Stimulated activated naive B cell treated with anti-CD40 and anti-IgM and Interleukin-4, amounts not matched to agents 10 μg/mL and 1 μg/mL and 100 μg/mL, for 72 hours (primary cell): ENCODE measurements at places on chromosomes 3 and 15.

- no peak for DNase-seq
These were observed 213.4 kb downstream of the ERC2 start for GRCh38 chr3:56254835-56255234.

DNA sequence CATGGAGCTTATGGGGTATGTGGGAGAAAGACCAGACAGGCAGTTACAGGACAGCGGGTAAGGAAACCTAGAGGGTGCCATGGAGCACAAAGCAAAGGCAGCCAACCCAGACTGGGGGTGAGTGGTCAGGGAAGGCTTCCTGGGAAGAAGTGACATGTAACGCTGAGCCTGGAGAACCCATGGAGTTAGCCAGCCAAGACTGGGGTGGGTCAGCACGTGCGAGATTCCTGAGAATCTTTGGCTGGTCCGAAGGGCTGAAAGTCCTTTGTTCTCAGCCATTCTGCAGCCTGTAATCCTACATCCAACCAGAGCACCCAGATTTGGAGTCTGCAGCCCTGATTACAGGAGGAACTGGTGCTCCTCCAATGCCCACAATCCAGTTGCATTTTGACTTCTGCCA, 120.1 kb upstream of the WNT5A start:
- DNase-seq: no peak

GRCh38 chr3:107825556-107825955, 265.3 kb downstream of the CD47 start:
- DNase-seq: no peak

- no peak for DNase-seq
These were observed 82.6 kb downstream of the PDZRN3 start for GRCh38 chr3:73542136-73542535.

GRCh38 chr15:26521130-26521529, 251.7 kb downstream of the GABRB3 start:
- no peak for DNase-seq

DNA sequence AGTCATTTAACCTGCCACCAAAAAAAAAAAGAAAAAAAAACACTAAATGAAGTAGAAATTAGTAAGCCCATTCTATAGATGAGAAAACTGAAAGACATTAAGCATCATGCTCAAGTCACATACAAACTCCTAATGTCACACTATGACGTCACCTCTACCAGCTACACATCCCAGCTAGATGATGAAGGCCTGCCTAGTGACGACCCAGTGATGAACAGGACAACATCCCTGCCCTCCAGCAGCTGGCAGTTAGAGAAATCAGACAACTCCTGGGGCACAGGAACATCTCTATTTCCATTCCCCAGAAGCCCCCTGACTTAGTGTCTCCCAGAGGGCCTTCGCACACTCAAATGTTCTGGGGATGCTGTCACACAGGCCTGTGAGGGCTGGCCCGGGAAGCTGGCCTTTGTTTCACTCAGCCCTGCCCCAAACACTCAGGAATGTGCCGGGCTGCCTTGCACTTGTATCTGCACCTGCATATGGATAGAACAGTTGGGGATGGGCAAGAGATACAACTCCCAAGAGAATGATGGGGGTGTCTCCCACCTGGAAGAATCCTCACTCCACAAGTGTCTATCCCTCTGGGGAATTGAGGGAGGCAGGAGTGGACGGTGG, 7.0 kb upstream of the HAPLN3 start:
- DNase-seq: no peak

DNA sequence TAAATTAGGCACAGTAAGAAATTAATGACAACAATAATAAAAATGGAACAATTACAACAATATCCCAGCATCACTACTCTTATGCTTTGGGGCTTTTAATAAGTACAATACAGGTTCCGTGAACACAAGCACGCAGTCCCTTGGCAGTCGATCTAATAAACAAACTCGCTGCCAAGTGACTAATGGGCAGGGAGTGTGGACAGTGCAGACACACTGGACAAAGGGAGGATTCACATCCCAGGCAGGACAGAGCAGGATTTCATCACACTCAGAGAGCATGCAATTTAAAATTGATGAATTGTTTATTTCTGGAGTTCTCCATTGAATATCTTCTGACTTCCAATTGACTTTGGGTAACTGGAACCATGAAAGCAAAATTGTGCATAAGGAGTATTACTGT, 524.1 kb upstream of the CFAP20DC start:
- no peak for DNase-seq

GRCh38 chr3:25362118-25362517, 65.9 kb upstream of the RARB start:
- no peak for DNase-seq

- no peak for DNase-seq
These were observed 6.5 kb downstream of the TPM1 start for GRCh38 chr15:63048776-63049665.

- DNase-seq: no peak
These were observed 111.0 kb downstream of the ERC2 start for GRCh38 chr3:56357266-56357665.

DNA sequence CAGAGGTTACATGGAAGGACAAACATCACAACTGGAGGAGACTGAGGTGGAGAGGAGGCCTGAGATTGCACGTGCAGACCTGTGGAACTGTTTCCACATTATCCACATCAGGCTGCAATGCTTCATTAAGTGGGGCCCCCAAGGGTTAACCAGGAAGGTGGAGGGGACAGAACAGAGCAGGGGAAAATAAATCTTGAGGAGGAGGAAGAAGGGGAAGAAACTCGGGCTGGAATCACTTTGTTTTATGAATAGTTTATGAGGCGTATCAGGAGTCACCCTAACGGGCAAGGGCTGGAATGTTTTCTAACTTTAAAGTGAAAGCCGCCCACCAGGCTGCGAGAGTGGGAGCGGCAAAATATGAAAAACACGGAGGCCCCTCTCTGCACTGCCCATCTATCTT, 154.9 kb downstream of the WNT5A start:
- no peak for DNase-seq

GRCh38 chr3:42271786-42272185, 5.8 kb upstream of the CCK start:
- no peak for DNase-seq

GRCh38 chr15:69784798-69785566, 312.7 kb downstream of the TLE3 start:
- DNase-seq: no peak

GRCh38 chr3:107753494-107753893, 230.7 kb downstream of the BBX start:
- DNase-seq: peak; percentile 8
